Gastroesophageal sphincter (tissue), 4 donors: ENCODE measurements at places on chromosomes 5 and 9. TPM values are rescaled to one million over a fixed set of nuclear protein-coding genes. Genes with fewer than 3 reads are reported as not detected.
A peak's percentile ranks its signal among the peaks of the same experiment; 100 is the strongest.

DNA sequence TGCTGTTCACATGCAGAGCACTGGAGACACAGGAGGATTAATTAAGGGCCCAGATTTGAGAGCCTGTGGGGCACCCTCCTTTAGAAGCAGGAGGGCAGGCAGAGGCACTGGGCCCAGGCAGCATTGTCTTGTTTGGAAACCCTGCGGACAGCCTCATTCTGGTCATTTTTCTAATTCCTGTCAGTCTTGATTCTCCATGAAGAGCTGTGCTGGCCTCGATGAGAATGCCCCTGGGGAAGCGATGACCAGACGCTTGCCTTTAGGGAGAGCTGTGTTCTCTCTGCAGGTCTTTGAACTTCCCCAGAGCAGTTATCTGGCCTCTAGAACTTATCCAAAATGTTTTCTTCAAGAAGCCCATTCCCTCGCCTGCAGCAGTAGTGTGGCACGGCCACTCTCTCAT is 117.8 kb upstream of the PTCH1 start:
- H3K36me3 ChIP-seq: no peaks in the 10 kb centered on the region
- no peaks in the 10 kb centered on the region for H3K4me1 ChIP-seq
- no peak overlapping the region for H3K27ac ChIP-seq
- peaks cover 6% of the 10 kb centered on the region for H3K27me3 ChIP-seq

- H3K27me3 ChIP-seq: no peaks in the 10 kb centered on the region
- no peaks in the 10 kb centered on the region for H3K36me3 ChIP-seq
- no peak overlapping the region for H3K27ac ChIP-seq
- no peak for ATAC-seq
- H3K4me1 ChIP-seq: no peaks in the 10 kb centered on the region
These were observed 467.7 kb upstream of the ACO1 start for GRCh38 chr9:31916591-31917241.

DNA sequence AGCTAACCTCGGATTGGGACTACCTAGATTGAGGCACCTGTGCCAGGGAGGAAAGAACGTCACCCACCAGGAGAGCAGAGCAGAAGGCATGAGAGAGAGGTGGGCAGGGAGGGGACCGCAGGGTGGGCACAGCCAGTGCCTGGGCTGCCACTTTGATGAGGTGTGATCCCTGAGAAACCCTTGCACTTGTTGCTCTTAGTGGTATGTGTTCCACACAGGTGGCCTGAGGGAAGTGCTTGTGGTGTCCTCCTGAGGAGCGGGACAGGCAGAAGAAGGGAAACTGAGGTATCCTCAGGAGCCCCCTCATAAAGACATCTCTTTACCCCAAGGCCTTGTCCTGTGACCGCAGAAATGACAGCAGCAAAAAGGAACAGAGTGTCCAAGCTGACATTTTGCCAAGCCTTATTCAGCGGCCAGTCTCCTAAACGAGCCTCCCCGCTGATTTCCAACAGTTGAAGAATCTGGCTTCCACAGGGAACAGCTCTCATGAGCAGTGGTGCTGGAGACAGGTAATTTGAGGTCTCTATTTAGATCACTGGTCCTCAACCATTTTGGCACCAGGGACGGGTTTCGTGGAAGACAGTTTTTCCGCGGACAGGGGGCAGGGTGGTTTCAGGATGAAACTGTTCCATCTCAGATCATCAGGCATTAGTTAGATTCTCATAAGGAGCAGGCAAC is 82.4 kb downstream of the FOXD1 start:
- ATAC-seq: no peak
- peaks cover 13% of the 10 kb centered on the region for H3K27me3 ChIP-seq
- H3K4me1 ChIP-seq: no peaks in the 10 kb centered on the region
- no peak overlapping the region for H3K27ac ChIP-seq
- no peaks in the 10 kb centered on the region for H3K36me3 ChIP-seq

- no peaks in the 10 kb centered on the region for H3K36me3 ChIP-seq
- H3K27me3 ChIP-seq: peaks cover 5% of the 10 kb centered on the region
- no peak for ATAC-seq
These were observed 96.1 kb upstream of the IER5L start for GRCh38 chr9:129273941-129274684.

DNA sequence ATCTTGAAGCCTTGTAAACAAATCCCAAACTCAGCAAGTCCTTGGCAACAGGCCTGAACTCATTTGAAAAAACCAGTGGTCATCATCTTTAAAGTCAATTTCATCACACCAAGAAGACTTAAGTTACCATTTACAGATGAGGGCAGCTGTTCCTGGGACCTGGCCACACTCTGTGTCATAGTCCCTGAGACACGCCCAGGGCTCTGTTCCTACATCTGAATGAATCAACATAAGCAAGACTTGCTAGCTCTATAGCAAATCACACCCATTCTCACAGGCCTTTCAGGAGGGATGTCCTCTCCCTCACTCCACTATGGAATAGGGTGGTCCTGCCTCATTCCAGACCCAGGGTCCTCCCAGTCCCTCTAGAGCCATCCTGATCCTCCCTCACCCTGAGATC is 142.8 kb downstream of the NSG2 start:
- ATAC-seq: no peak
- H3K36me3 ChIP-seq: no peaks in the 10 kb centered on the region
- no peak overlapping the region for H3K4me3 ChIP-seq
- H3K4me1 ChIP-seq: no peaks in the 10 kb centered on the region
- no peak overlapping the region for H3K27ac ChIP-seq

GRCh38 chr5:140855772-140856674 is at the start of gene PCDHA10:
Gene PCDHA10, plus strand, starts transcription at chr5:140855897. Its CDS starts 152 bp downstream, at chr5:140856049.
- H3K36me3 ChIP-seq: no peaks in the 10 kb centered on the region
- H3K4me3 ChIP-seq: peak within 1 kb of the TSS; percentile 6

DNA sequence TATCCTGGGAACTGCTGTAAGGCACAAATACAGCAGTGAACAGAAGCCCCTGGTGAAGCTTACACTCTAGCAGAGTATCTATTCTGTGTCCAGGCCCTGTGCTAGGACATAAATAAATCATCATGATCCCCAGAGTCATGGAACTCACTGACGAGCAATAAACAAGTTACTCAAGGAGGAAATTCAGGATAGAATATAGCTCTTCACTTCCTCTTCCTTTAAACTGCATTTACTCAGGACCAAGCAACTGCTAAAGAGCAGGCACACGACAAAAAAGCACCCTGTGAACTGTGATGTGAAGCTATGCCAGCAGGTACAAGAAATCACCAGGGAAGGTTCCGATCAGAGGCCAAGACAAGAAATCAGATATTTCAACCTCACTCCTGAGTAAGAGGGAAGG is 47.8 kb upstream of the NR5A1 start:
- H3K36me3 ChIP-seq: no peaks in the 10 kb centered on the region
- no peak overlapping the region for H3K4me3 ChIP-seq
- no peaks in the 10 kb centered on the region for H3K4me1 ChIP-seq

- ATAC-seq: no peak
- no peak overlapping the region for H3K27ac ChIP-seq
- H3K27me3 ChIP-seq: no peaks in the 10 kb centered on the region
These were observed 53.4 kb upstream of the ROR2 start for GRCh38 chr9:92003308-92004044.

DNA sequence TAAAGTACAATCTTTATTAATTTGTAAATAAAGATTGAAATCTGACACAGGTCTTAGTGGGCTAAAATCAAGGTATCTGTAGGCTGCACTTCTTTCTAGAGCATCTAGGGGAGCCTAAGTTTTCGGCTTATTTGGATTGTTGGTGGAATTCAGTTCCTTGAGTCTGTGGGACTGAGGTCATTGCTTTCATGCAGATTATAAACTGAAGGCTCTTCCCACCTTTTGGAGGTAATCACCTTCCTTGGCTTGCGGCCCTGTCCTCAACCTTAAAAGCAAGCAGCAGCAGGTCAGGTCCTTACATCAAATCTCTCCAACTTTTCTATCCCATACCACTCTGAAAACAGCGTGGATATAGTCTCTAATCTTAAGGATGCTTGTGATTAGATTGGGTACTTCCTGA is 25.9 kb downstream of the MAT2B start:
- no peaks in the 10 kb centered on the region for H3K36me3 ChIP-seq
- H3K4me3 ChIP-seq: no peak overlapping the region
- H3K27ac ChIP-seq: no peak overlapping the region
- H3K4me1 ChIP-seq: no peaks in the 10 kb centered on the region

DNA sequence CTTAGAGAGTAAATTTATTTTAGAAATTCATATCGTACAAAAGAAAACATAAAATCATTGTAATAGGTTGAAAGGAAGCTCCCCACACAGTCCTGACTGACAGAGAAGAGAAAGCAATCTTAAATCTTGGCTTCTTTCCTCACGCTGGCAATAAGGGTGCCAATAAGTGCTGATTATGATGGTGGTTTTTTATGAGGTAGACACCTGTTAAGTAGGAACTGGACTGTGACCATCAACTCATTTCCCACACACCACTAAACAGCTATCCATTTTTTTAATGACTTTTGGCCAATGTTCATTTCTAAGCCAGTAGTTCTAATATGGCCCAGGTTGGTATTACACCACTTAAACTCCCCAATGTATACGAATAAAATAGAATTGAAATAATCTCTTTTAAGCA is 893.5 kb upstream of the NUDT12 start:
- H3K36me3 ChIP-seq: no peaks in the 10 kb centered on the region
- no peak overlapping the region for H3K27ac ChIP-seq
- no peak overlapping the region for H3K4me3 ChIP-seq
- no peaks in the 10 kb centered on the region for H3K27me3 ChIP-seq

DNA sequence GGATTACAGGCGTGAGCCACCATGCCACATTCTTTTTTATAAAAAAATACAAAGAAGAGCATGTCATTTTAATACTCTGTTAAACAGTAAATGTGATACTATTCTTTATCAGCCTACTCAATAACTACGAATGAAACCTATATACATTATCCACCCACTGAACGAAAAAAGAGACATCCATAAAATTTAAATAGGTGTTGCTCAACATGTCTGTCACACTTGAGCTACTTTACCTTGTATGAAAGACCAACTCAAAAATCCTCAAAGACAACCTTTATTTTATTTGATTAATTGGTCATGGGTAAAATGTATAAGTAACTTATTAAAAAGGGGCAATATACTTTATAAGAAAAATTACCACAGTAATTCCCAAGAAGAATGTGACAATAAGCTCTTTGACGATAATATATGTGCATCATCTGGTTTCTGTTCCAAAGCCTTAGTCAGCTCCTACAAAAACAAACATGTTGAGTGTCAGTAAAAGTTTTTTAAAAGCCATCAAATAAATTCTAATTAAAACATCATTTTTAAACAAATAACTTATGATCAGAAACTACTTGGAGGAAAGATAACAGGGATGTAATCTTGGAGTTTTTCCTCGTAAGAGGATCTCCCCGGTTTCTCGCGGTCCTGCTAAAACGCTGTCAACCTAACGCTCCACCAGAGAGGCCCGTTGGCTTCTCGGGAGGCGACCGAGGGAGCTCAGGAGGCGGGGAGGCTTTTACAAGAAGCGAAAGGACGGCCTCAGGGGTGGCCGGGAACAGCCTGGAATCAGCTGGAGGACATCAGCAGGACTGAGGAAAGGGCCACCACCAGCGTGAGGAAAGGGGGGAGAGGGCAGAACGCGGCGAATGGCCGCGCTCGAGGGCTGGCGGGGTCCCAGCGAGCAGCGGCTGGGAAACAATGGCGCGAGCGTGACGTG is 13.5 kb upstream of the ANKRD18B start:
- H3K36me3 ChIP-seq: no peaks in the 10 kb centered on the region
- no peaks in the 10 kb centered on the region for H3K27me3 ChIP-seq
- peak overlapping the region; percentile 88 for H3K27ac ChIP-seq
- no peaks in the 10 kb centered on the region for H3K4me1 ChIP-seq
- peak; percentile 85 for ATAC-seq
- H3K4me3 ChIP-seq: peak overlapping the region; percentile 65

- H3K4me1 ChIP-seq: peaks cover 24% of the 10 kb centered on the region
- ATAC-seq: no peak
- H3K4me3 ChIP-seq: no peak overlapping the region
- H3K27ac ChIP-seq: no peak overlapping the region
- H3K36me3 ChIP-seq: no peaks in the 10 kb centered on the region
These were observed 21.5 kb upstream of the FCN1 start for GRCh38 chr9:134939080-134939733.

- no peak overlapping the region for H3K4me3 ChIP-seq
- H3K27me3 ChIP-seq: no peaks in the 10 kb centered on the region
- no peaks in the 10 kb centered on the region for H3K36me3 ChIP-seq
These were observed 51.5 kb upstream of the ADAMTSL1 start for GRCh38 chr9:18422296-18423036.

DNA sequence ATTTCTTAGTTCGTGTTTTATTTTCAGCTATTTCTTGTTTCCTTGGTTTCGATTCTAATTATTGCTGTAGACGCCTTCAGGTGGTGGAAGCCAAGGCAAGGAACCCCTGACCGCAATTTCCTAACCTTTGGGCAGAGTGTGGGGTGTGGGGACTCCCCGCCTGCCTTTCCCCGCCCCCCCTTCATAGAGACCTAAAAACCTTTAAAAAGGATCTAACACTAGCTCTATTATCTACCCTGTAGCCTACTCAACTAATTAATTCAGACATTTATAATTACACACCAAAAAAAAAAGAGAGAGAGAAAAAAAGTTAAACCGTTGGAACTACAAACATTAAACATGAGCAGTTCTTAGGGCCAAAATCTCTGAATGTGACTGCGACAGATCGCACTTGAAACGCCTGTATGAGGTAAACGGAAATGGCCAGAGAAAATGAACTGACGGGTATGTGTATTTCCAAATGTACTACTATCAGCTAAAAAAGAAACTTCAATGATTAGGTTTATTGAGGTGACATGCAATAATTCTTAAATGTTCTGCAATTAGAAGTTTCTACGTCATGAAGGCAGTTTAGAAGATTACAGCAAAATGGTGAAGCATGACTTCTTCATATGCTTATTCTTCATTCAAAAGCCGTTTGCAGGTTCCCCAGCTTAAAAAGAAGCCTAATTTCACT is 19.0 kb upstream of the FER start:
- no peaks in the 10 kb centered on the region for H3K4me1 ChIP-seq
- no peak for ATAC-seq
- no peaks in the 10 kb centered on the region for H3K27me3 ChIP-seq
- no peaks in the 10 kb centered on the region for H3K36me3 ChIP-seq

GRCh38 chr5:55821731-55822512 is 29.2 kb upstream of the IL31RA start:
- H3K4me1 ChIP-seq: no peaks in the 10 kb centered on the region
- no peak overlapping the region for H3K4me3 ChIP-seq
- ATAC-seq: no peak
- H3K36me3 ChIP-seq: no peaks in the 10 kb centered on the region
- H3K27me3 ChIP-seq: peaks cover 47% of the 10 kb centered on the region
- H3K27ac ChIP-seq: no peak overlapping the region

DNA sequence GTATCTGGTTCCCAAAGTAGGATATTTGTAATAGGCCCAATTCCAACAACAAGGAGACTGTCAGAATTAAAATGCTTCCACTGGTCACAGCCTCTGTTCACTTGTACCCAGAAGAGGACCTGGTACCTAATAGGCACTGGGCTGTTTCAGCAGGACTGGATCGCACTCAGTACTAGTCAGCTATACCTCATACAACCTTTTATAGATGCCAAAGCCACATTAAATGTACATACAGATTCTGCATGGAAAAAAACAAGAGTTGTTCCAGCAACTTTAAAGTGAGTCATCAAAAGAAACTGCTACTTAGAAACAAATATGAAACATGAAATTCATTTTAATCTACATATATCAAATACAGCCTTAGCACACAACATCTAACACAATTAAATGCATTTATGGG is 87.5 kb downstream of the GPR21 start:
- no peaks in the 10 kb centered on the region for H3K36me3 ChIP-seq
- H3K27ac ChIP-seq: peak overlapping the region; percentile 69
- H3K27me3 ChIP-seq: no peaks in the 10 kb centered on the region

ABLIM3 gene
- 14.8 TPM for total RNA-seq

GIN1 gene
- 6.0 TPM for total RNA-seq

PCDHB11 gene
- total RNA-seq: 0.99 TPM

BAAT gene
- 0.25 TPM for total RNA-seq

KIF12 gene
- total RNA-seq: not detected

LHX3 gene
- total RNA-seq: not detected

ADGRD2 gene
- total RNA-seq: not detected

SLCO4C1 gene
- not detected for total RNA-seq

CLK4 gene
- total RNA-seq: 38.2 TPM

GPR151 gene
- not detected for total RNA-seq

IL9 gene
- total RNA-seq: not detected

GBA2 gene
- total RNA-seq: 55.2 TPM

ABCA1 gene
- 74.7 TPM for total RNA-seq

SPINK6 gene
- not detected for total RNA-seq
